GM23248 (cell line): ENCODE measurements at places on chromosomes 4 and X. TPM values are rescaled to one million over a fixed set of nuclear protein-coding genes. Genes with fewer than 3 reads are reported as not detected.

Gene BMP3
- under 0.01 and 0.11 TPM in 2 replicates for total RNA-seq

DNA sequence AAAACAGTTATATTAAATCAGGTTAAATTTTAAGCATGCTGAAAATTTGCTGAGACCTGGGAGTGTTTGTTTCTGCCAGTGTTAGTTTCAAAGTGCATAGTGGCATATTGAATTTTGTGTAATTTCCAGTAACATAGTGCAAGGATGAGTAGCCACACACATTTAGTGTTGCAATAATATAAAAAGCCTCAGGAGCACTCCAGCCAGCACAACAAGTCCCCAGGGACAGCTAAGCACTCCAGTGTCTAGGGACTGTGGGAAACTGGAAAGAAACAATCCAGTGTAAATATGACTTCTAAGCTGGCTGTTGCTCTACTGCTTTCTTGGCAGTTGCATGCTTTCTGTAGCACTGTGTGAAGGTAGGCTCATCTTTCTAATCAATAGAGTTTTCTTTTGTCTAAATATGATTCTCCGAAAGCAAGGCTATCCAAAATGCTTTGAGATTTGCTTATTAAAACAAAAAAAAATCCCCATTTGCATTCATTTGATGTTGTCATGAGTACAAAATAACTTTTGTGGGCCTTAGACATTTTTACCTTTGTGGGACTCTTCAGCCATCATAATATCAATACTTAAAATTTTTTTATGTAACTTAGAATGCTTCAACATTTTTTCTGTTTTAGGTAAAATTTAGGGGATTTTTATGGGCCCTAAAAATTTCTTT, 24.2 kb upstream of the CXCL2 start:
- peak; percentile 96 for DNase-seq

- no peak for DNase-seq
Measured at GRCh38 chr4:33057736-33058135, 2337.6 kb downstream of the PCDH7 start.

- no peak for DNase-seq
Measured at GRCh38 chr4:555566-556275, 20.4 kb downstream of the TMEM271 start.

DNA sequence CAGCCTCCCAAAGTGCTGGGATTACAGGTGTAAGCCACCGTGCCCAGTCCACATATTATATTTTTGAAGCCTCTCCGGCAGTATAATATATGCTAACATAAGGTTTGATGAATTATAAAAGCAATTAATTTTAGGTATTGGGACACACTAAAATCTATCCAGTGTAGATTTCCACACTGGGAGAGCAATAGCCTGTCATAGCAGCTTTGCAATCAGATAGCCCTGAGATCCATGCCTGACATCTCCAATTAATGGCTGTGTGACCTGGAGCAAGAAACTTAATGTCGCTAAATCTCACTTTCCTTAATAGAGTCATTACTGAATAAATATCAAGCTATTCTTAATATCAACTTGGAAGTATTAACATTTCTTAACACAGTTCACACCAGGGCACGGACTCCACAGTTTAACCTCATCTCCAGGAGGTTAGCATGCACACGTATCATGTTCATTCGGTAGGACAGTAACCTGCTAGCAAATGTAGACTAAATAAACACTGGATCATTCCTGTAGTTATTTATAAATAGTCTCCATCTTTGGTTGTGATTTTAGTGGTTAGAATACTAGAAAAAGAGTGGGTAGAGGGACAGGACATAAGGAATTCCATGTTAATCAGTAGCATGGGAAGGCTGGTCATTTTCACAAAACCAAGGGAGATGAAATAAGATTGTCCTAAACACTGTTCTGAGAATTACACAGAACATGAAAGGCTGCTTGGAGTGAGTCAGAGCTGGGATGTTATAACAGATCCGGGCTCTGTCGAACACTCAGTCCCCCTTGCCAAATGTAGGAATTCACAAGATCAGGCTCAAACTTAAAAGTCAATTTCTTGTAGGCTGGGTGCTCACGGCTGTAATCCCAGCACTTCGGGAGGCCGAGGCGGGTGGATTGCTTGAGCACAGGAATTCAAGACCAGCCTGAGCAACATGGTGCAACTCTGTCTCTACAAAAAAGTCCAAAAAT, 254.7 kb downstream of the PALLD start:
- DNase-seq: peak; percentile 80

DNA sequence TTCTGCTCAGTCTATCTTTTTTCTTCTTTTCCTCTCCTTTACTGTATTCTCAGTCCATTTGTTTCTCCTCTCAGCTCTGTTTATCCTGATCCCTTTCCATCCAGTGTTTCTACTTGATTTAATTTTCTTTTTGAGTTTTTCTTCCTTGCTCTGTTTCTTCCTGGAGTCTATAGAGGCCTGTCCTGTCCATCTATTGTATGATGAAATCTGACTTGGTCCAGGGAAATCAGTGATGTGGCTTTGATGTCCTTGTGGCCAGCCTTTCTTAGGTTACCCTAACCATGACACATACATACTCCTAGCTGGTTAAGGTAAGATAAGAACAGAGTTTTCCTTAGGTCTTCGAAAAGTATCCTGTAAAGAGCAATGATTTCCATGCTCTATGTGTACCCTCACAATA, 89.3 kb upstream of the LNX1 start:
- DNase-seq: no peak
